ENCODE measurements at places on chromosomes 7 and 10.

DNA sequence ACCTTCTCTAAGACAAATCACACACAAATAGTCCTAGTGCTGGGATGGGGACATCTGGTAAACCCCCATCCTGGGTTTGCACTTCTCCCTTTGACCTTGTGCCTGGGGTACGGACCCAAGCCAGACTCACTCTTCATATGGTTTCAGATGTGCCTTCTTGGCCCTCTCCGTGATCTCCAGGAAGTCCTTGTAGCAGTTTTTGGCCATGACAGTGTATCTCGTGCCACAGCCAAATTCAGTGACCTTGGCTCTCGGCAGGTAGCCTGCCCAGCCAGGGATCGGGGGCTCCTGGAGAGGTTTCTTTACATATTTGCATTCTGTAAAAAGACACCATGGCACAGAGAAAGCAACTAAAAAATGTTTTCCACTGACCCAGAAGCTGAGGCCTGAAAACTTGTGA, 43.9 kb downstream of the PNLIPRP2 start:
- DNase-seq: no peak

- no peak for DNase-seq
Observed at GRCh38 chr7:69839782-69840181, 241.5 kb downstream of the AUTS2 start.

DNA sequence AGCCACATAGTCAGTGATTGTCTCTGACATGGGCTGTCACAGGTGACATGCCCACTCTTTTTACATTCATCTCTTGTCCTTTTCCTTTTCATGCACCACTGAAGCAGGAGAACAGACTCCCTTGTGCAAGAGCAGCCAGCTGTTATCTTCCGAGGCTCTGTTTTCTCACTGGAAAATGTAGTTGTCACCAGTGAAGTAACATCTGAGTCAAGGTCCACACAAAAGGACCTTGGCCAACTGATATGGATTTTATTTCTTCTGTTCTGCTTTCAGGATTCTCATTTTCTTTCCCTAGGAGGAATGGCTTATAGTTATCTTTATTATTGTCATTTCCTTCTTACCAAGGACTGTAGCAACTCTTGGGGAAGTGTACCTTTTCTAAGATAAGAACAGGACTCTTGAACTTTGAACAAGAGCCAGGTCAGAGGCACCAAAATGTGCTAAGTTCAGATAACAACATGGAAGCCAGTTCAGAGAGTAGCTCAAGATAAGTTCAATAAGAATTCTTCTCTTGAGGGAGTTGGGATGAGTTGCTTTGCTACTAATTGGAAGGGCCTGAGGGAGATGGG, 22.7 kb downstream of the AVPI1 start:
- no peak for DNase-seq

- no peak for DNase-seq
Observed at GRCh38 chr7:25500393-25500921, 272.2 kb upstream of the NPVF start.

DNA sequence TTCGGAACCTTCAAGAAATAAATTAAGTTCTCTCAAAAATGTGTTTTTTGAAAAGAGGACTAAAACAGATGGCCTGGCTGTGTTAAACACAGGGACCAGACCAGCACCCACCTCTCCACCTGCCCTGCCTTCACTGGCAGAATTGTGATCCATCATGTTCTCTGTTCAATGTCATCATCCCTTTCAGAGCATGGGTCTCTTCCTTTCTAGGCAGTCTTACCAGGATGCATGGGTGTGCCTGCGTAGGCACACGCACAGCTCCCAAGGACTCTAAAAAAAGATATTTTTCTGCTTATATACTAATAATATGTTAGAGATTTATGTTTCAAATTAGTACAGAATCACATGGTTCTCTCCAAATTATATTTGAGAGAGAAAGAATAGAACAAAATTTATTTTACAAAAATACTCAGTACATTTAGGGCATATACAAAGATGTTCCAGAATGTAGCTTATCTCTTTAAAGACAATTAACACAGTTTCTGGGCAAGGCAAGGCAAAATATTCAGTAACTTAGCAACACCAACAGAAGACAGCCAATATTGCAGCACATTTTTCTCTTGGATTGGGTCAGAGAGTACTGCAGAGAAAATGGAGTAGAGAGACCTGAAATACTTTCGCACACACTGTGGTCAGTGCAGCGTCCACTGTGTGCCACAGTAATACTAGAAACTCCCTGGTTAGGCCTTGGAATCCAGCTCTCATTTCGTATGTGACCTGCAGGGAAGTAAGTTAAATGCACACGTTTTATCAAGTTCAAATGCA, 52.8 kb downstream of the EGFR start:
- DNase-seq: no peak

DNA sequence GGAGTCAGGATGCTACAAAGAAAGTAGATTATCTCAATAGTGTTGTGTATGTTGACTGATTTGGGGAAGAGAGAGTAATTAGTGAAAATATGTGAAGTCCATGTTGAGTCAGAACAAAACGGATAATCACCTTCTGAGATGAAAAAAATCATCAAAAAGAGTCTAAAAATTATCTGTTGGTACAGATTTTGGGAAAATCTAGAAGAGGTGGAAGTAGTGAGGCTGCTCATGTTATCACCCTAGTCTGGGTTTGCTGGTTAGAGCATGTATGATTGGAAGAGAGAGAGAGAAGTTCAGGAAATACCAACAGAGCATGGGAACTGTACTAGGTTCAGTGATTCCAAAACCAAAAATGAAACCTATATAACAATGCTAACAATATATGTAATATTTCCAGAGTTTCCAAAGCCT, 12.3 kb downstream of the RPA3 start:
- no peak for DNase-seq

GRCh38 chr10:22723783-22724182, 9.4 kb upstream of the PIP4K2A start:
- DNase-seq: no peak

DNA sequence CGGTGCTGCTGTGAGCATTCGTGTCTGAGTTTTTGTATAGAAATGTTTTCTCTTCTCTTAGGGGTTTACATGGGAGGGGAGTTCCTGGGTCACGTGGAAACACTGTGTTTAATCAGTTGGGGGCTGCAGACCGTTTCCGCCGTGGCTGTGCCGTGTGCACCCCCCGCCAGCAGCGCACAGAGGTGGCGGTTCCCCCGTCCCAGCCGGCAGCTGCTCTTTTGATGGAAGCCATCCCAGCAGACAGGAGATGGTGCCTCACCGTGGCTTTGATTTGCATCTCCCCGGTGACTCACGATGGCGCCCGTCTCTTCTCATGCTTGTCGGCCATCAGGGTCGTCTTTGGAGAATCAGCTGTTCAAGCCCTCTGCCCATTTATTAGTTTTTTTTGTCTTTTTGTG, 34.9 kb upstream of the FOXL3 start:
- DNase-seq: no peak

DNA sequence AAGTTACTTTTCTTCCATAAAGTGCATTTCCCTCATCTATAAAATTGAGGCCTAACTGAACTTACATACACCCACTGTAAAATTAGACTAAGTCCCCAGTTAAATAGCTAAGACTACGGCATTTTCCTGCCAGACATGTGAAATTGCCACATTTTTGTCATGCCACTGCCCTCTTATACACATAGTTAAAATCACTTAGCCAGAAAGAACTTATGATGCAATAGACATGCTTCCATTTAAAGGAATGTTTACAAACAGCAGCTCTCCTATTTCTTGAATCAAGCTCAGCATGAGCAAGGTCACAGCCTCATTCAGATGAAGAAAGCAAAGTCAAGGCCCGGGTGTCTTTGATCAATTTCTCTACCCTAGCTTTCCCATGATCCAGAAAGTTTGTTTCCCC, 175.7 kb downstream of the LRRN3 start:
- DNase-seq: no peak

- no peak for DNase-seq
Observed at GRCh38 chr7:116436305-116436826, 63.2 kb upstream of the CAV2 start.

DNA sequence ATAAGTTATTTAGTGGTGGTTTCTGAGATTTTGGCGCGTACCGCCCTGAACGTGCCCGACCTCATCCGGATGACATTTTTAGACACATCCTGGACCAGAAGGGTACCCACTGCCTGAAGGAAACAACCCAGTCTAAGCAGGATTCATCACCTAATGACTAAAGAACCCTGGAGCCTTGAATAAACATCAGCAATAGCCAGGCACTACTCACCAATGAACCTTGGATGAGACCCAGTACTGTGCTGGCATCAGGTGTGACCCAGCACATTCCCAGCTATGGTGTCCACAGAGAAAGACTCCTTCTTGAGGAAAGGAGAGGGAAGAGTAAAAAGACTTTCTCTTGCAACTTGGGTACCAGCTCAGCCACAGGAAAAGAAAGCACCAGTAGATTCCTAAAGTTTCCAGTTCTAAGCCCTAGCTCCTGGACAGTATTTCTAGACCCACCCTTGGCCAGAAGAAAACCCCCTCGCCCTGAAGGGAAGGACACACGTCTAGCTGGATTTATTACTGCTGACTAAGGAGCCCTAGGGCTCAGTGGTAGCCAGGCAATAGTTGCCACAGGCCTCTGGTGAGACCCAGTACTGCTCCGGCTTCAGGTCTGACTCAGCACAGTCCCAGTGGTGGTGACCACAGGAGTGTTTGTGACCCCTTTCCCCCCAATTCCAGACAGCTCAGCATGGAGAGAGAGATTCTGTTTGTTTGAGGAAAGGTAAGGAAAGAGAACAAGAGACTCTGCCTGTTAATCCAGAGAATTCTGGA, 32.5 kb downstream of the ZNF277 start:
- no peak for DNase-seq

DNA sequence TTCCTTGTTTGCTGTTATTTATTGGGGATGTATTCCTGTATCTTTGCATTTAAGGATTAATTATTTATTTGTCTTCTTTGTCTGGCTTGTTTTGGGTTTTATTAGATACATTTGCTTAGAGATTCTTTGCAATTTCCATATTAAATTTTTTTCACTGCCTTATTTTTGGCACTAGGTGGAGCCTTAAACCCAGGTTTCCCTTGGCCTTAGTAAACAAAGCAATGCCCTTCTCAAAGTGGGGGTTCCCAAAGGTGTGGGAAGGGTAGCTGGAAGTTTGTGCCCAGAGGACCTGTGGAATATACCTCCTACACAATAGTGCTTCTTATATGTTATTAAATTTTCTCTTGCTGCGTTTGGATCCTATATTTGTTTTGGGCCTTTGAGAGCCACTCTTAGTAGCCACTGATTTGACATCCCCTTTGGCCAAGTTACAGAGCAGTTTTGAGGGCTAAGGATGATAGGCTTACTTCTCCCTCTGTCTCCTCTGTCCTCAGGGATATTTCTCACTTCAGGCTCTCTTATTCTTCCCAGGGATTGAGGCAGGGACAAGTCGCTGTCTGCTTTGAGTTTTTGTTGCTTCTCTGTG, 162.3 kb downstream of the ITGB1 start:
- DNase-seq: no peak

GRCh38 chr10:46525177-46525823, 31.2 kb downstream of the GPRIN2 start:
- DNase-seq: no peak

DNA sequence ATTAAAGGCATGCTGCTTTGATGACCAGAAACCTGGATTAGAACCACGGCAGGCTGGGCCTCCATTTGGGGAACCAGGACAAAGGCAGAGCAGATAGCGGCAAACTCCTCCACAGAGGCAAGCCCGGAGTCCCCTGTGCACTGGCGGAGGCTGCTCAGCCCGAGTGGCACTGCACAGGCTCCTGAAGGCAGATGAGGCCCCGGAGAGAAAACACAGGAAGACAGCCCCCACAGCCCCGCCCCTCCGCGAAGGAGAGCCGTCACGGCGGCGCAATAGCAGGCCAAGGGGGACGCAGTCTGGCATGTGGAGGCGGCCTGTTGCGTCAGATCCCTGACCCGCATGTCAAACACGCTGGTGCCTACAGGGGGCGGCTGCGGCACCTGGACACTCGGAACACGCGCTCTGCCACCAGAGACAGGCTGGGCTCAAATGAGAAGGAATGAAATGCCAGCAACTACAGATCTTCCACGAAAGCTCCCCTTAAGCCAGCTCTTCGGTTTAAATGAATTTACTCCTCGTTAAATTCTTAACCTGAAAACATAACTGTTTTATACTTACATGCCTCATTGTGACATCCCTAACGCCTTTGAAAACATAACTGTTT, 128.5 kb downstream of the MAD1L1 start:
- peak; percentile 54 for DNase-seq

DNA sequence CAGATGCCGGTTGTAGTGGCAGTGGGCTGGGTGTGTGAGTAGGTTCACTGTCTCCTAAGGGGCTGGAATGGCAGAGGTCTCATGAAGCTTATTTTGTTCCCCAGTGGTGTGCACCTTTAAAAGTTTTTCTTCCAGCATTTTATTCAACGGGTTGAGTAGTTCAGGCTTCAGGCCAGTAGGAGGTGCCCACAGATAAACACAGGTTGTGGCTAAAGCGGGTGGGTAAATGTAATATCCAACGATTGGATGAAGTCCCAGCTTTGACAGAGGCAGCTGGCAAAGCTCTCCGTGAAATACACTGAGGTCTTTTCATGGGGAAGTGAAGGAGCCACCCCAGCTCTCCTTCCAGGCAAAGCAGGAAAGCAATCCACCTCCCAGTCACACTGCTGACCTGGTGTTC, 339.8 kb upstream of the LRRTM3 start:
- no peak for DNase-seq

DNA sequence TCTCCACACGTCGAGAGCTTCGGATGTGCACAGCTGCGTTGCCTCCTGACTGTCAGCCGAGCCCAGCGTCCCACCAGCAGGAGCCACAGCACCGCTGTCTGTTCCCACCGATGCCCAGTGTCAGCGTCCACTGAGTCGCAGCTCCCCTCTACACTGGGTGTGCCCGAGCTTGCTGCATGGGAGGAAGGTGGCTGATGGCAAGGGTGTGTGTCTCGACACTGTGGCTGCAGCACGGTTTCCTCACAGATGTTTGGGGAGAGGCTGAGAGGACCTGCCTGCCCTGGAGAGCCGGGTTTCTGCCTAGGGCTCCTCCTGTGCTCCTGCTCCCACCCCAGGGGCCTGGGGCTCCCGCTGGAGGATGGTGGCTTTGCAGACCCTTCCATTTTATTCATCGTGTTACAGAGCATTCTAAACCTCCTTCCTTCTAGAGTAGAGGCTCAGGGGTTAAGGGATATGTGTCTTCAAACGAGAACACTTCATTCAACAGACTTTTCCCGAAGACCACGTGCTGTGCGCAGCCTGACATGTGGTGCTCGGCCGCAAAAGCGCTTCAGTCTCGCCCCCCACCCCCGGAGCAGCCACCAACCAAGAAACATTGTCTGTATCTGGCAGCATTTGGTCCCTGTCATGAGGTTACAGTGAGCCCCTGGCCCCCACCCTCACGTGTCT, 384.8 kb downstream of the DNAJB6 start:
- DNase-seq: no peak
